D341Med (cell line): ENCODE measurements at places on chromosomes 13 and 19.

- DNase-seq, result no peak
Measured at GRCh38 chr19:44653343-44653742, 9.6 kb downstream of the PVR start.

GRCh38 chr19:46926170-46927071 lies 65.6 kb downstream of the ARHGAP35 start:
- no peak for DNase-seq

DNA sequence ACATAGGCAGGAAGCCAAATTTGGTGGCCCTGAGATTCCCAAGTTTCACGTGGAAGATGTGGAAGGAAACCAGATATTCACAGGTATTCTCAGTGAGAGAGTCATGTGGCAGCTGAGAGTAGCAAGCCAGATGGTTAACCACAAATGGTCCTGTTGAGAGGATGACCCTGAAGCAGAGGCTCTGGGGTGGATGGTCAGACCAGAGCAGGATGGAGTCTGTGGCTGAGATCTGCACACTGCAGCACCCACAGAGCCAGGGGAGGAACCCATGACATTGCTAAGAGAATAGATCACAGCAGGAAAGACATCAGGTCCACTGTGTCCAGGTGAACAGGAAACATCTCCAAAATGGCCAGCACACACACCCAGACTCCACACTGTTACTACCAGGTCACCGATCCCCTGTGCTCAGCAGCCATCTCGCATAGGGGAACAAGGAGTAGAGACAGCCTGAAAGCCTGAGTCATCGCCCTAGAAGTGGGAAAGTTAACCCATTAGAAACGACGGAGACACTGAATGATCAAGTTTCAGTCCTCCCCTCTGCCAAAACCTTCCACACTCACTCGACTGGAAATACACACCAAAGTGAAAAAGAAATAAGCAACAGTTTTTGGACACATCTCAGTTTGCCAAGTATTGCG lies 160.0 kb downstream of the RBM26 start:
- DNase-seq, result no peak

GRCh38 chr19:3975637-3976087 lies 4.8 kb upstream of the DAPK3 start:
- DNase-seq, result no peak

GRCh38 chr13:39350461-39350881 lies 252.5 kb downstream of the LHFPL6 start:
- DNase-seq, result no peak

GRCh38 chr13:91701975-91702374 lies 303.6 kb downstream of the GPC5 start:
- no peak for DNase-seq

DNA sequence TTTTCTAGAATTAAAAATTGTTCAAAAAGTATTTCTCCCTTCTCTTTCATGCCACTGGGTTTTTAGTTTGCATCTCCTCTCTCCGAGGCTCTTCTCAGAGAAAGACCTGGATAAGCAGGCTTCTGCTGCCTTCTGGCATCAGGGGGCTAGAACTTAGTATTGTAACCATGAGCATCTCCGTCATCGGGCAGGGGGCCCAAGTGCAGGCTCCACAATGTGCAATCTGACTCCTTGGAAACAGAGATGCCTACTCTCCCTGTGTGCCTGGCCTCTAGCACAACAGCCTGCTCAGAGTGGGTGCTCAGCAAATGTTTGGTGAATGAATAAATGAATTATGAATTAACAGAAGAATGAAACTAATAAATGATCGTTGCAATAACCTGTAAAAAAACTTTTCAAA lies 45.6 kb upstream of the MTIF3 start:
- no peak for DNase-seq

DNA sequence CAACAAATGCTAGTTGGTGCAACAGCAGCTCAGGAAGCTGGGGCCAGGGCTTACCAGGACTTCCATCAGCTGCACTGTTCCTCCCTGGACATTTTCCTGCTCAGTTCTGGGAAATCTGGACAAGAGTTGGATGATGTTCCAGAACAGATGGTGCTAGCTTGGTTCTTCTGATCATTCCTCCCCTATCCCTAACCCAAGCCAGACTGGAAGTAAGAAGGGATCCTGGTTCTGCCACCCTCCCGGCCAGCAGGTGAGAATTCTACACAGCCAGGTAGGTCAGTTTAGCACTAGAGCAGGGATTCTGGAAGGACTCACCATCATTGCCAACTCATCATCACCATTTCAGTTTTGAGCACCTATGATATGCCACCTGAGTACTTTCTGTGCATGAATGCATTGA lies 30.2 kb downstream of the CACNA1A start:
- DNase-seq, result no peak

GRCh38 chr19:1590641-1591397 lies 1.8 kb downstream of the MBD3 start:
- peak; percentile 71 for DNase-seq

DNA sequence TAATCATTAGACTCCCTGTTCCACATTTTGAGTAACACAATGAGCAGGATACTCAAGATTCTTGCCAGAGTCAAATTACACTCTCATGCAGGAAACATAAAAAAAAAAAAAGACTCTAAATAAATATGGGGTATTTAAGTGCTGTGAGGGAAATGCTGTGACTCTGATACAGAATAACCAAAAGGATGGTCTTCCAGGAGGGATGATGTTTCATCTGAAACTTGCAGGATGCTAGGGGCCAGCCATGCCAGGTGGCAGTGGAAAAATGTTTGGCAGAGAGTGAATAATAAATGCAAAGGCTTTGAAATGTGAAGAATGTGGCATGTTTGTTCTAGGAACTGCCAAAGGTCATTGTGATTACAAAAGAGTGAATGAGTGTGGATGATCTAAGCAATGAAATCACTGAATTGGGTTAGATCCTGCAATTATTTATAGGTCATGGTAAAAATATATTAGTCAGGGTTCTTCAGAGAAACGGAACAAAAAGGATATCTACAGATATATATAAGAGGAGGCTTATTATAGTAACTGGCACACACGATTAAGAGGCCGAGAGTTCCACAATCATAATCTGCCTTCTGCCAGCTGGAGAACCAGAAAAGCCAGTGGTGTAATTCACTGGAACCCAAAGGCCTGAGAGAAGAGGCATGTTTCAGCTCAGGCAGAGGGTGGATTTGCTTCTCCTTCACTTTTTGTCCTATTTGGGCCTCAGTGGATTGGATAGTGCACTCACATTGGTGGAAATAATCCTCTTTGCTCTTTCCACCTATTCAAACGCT lies 1832.8 kb upstream of the MIR17HG start:
- peak; percentile 31 for DNase-seq

GRCh38 chr13:45737571-45738017 lies 35.5 kb downstream of the CBY2 start:
- no peak for DNase-seq

- no peak for DNase-seq
Measured at GRCh38 chr19:48512504-48513288, 1.1 kb upstream of the LMTK3 start.

DNA sequence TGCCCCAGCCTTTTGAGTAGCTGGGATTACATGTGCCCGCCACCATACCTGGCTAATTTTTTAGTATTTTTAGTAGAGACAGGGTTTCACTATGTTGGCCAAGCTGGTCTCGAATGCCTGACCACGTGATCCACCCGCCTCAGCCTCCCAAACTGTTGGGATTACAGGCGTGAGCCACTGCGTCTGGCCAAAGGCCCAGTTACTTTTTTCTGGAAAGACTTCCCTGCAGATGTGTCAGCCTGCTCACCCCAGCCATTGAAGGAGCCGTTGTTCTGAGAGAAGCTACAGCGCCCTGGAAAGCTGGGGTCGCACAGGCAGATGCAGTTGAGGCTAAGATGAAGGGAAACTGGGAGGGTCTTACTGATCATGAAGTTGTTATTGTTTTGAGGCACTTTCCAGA lies 7.9 kb upstream of the ZNF626 start:
- no peak for DNase-seq

- peak; percentile 80 for DNase-seq
Measured at GRCh38 chr19:5547881-5548280, 19.9 kb downstream of the TINCR start.

DNA sequence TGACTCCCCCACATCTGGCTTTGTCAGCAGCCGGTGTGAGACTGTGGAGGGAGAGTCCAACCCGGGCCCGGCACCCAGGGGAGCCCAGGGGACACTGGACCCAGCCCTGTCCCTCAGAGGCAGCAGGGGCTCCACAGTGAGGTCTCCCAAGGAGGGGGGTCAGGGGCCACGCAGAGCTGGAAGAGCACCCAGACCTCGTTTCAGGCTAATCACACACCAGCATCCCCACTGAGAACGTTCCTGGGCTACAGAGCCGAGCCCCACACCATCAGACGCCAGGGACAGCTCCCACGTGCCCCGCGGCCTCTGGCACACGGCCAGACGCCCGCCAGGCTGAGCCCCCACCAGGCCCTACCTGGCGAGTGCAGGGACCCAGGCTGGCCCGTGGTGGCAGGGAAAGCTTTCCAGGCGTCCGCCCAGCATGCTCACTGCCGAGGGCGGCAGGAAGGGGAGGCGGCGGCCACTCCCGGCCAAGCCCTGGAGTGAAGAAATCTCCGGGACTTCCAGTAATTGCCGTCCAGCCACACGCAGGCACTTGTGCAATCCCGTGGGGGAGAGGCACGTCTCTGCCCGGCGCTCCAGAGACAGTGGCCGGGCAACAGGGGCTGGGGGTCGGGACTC lies 19.2 kb downstream of the SBNO2 start:
- DNase-seq, result no peak

DNA sequence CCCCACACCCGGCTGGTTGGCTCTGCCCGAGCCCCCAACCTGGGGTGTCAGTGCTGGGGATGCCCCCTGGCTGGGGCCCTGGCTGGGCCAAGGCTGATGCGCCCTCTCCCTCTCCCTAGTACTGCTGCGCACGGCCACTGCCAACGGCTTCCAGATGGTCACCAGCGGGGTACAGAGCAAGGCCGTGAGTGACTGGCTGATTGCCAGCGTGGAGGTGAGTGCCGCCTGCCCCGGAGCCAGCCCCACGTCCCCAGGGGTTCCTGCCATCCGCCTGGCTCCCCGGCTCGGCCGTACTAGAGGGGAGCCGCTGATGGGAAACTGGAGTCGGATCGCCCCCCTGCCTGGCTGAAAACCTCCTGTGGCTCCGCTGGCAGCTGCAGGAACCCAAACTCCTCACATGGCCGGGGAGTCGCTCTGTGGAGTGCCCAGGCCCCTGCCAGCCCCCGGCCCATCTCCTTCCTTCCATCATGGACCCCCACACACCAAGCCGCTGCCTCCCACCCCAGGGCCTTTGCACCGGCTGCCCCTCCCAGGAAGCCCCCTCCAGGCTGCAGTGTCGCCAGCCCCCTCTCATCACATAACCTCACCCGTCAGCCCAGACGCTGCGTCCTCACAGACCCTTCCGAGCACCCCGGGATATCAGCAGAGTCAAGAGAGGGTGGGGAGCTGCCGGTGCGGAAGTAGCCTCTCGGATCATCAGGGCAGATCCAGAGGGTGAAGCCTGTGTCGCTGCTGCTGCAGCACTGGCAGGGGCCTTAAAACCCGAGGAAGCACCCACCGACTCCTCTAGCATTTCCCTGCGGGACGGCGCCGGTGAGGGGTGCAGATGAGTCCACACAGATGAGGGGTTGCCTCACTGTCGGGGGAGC lies 10.6 kb downstream of the NCLN start:
- peak; percentile 72 for DNase-seq

GRCh38 chr19:54489341-54489740 lies 13.3 kb upstream of the LAIR2 start:
- DNase-seq, result no peak

DNA sequence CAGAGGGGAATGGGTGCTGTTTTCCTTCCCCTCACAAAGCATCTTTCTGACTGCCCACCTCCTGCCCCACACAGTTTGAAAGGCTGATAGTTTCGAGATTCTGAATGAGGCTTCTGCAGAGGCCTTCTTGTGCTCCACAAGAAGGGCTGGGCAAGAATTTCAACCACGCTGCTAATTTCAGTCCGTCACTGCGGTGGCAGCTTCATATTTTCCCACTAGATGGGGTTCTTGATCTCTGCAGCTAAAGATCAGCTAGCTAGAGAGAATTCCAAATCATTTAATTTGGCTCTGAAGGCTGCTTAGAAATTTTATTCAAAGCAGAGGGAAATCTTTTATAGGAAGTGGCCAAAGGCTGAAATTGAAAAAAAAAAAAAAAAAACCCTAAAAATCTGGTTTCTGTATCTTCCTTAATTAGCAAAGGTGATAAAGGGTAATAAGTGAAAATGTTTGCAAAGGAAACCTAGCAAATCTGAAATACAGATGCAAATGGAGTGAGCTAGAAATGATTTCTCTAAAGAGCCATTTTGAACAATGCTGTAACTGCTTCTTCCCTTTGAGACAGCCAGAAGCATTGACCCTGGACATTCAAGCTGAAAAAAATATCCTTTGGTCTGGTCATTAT lies 38.0 kb upstream of the C13orf42 start:
- peak; percentile 69 for DNase-seq

GRCh38 chr13:29758531-29759114 lies 91.8 kb downstream of the UBL3 start:
- DNase-seq, result no peak

DNA sequence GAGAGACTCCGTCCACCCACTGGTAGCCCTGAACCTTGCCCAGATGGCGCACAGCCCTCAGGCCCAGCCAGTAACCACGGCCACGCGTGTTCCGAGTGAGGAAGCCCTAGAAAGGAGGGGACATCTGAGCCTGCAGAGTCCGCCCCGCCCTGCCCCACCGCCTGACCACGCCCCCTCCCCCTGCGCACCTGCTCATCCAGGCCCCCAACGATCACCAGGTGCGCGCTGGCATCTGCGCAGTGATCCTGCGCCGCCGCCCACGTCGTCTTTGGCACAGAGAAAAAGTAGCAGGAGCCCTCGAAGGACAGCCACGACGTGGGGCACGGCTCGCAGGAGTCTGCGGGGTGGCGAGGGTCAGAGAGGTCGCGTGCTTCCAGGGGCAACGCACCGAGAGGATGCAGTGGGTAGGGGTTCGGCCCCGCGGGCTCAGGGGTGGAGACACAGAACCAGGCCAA lies 2.1 kb downstream of the CLEC4G start:
- peak; percentile 27 for DNase-seq

DNA sequence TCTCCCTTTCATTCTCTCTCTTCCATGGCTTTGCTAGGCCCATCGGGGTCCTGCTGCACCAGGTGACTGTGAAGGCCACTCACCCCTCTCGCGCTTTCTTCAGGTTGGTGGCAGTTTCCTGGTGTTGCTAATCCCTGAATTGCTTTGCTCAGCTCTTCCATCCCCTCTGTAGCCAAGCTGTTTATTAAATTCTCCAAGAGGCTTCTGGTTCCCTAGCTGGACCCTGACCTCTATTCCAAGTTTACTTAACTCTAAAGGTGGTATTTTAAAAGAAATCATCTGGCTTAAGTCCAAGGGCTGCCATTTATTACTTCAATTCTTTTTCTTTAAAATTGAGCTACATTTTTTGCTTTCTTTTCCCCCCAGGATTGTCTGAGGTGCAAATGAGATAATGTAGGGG lies 32.7 kb upstream of the MICU2 start:
- DNase-seq, result no peak

DNA sequence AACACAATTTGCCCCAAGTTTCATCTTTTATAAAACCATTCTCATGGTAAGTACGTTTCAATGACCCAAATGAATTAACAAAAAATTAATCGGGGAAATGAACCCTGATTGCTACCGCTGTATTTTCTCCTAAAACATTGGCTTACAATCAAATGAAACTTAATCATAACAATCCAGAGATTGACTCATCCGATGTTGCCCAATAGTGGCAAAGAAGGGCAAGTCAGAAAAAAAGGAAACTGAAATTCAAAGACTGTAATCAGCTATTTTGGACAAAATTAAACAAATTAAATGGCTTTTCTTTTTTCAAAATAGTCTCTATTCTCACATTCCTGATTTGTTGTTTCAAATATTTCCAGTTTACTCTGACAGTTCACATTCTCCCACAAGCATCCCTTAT lies 3.9 kb upstream of the ACOD1 start:
- DNase-seq, result no peak
